Activated T-helper 2 cell treated with anti-CD3 and anti-CD28 coated beads, Interferon-gamma antibody, Interleukin-2, Interleukin-4, amounts not matched to agents 10 μg/mL and 5 μg/mL and 100 μg/mL, durations not matched to agents 14 hours and 24 hours and 36 hours (primary cell): ENCODE measurements at places on chromosomes 2 and 18. TPM values are rescaled to one million over a fixed set of nuclear protein-coding genes. Genes with fewer than 3 reads are reported as not detected.

GRCh38 chr2:222523783-222524544 lies 99.6 kb downstream of the SGPP2 start:
- H3K4me3 ChIP-seq: no peak overlapping the region
- H3K4me1 ChIP-seq: no peaks in the 10 kb centered on the region
- H3K36me3 ChIP-seq: peaks cover 9% of the 10 kb centered on the region
- H3K27me3 ChIP-seq: no peaks in the 10 kb centered on the region
- no peak for DNase-seq

DNA sequence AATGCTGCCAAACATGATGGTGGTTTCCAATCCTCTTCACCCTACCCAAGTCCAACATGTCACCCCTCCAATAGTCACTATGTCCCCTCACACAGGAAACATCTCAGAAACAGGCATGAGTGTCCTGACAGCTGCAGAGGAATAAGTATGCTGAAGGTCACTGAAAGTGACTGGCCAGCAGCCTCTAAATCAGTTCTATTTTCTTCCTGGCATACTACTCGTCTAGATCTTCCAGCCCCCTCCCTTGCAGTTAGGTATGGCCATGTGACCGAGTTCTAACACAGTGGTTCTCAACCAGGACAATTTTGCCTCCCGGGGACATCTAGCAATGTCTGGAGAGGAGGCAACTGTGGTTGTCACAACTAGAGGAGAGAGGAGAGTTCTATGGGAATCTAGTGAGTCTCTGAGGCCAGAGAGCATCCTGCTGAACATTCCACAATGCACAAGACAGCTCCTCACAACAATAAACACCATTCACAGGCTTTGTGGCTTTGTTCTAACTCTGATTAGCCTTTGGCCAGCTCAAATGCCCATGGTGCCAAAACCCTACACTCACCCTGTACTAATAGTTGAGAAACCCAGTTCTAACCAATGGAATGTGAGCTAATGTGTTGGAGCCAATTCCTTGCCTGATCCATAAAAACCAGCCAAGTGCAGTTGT lies 12.6 kb upstream of the ID2 start:
- H3K36me3 ChIP-seq: peaks cover 11% of the 10 kb centered on the region
- peaks cover 25% of the 10 kb centered on the region for H3K27me3 ChIP-seq
- no peak for DNase-seq

- H3K27ac ChIP-seq: peak overlapping the region; percentile 67
- H3K27me3 ChIP-seq: no peaks in the 10 kb centered on the region
- no peak for DNase-seq
- H3K4me1 ChIP-seq: peaks cover 75% of the 10 kb centered on the region
- H3K4me3 ChIP-seq: no peak overlapping the region
Observed at GRCh38 chr2:46981662-46982350, 66.2 kb upstream of the MCFD2 start.

The SERPINB2 gene
- not detected in 2 replicates for total RNA-seq
